Endothelial cell (in vitro differentiated cells): ENCODE measurements at places on chromosomes 11 and 22.
A peak's percentile ranks its signal among the peaks of the same experiment; 100 is the strongest.

DNA sequence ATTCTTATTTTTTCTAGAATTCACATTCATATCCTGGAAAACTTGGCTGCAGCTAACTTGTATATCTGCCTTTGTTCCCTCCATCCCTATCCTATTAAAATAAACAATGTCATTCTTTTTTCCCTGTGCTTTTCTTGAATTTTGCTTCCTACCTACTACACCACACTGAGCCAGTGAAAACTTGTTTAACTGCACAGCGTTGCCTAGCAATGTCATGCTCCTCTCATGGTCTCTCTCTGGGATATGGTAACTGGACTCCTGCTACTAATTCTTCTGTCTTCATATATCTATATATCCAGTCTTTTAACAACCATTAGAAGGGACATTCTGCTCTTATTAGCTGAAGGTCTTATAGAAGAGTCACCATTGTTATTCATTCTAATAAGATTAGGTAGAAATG is 434.4 kb downstream of the METTL15 start:
- DNase-seq: no peak

GRCh38 chr11:14642873-14643696 is 519 bp upstream of the PDE3B start:
- DNase-seq: no peak

GRCh38 chr22:38238519-38239071 is 34.2 kb downstream of the TMEM184B start:
- no peak for DNase-seq

GRCh38 chr11:126756421-126756820 is 244.1 kb downstream of the KIRREL3 start:
- DNase-seq: no peak

GRCh38 chr11:65403607-65404121 is 17.2 kb downstream of the FRMD8 start:
- peak; percentile 51 for DNase-seq

- DNase-seq: no peak
Observed at GRCh38 chr22:25728071-25728470, 13.9 kb upstream of the MYO18B start.

DNA sequence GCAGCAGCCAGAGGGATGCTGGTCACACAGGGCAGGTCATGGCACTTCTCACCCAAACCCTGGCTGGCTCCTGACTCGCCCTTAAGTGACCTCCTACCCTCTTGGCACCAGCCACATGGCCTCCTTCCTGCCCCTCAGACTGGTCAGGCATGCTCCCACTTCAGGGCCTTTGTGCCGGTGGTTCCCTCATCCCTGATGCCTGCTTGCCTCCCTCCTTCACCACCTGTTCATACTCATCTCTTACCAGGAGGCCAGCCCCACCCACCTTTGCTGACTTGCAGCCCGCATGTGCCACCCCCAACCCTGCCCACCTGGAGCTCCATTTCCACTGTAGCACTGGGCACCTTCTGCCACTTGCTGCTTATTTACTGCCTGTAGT is 20.1 kb downstream of the GNAZ start:
- DNase-seq: no peak

- DNase-seq: no peak
Observed at GRCh38 chr22:39243439-39244135, 1.2 kb downstream of the PDGFB start.

GRCh38 chr11:87120937-87121336 is 83.2 kb downstream of the TMEM135 start:
- no peak for DNase-seq

GRCh38 chr11:112477581-112478317 is 217.1 kb upstream of the PLET1 start:
- DNase-seq: no peak

GRCh38 chr11:11866203-11866602 is 24.4 kb downstream of the USP47 start:
- DNase-seq: no peak

DNA sequence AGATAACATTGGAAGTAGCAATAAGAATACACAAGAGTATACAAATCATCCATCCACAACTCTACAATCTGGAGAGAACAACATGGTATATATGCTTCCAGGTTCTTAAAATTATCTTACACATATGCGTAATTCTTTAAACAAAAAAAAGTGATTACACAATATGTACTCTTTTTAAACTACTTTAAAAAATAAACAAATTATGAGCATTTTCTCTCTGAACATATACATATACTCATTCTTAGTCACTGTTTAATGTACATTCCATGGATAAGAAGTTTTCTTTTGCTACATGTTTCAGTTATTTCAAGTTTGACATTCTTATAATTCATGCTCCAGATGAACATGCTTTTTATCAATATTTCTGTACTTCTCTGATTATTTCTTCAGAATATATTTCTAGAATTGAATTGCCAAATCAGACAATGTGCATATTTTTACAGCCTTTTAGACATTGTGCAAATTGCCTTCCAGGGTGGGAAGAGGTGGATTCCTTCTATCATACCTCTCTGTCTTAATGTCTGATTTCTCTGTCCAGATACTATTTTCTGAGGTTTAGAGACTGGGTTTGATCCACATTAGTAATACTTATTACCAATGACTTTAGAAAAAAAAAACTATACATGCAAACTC is 551.6 kb downstream of the METTL15 start:
- DNase-seq: no peak

GRCh38 chr22:29732883-29733282 is 13.1 kb downstream of the CABP7 start:
- no peak for DNase-seq

DNA sequence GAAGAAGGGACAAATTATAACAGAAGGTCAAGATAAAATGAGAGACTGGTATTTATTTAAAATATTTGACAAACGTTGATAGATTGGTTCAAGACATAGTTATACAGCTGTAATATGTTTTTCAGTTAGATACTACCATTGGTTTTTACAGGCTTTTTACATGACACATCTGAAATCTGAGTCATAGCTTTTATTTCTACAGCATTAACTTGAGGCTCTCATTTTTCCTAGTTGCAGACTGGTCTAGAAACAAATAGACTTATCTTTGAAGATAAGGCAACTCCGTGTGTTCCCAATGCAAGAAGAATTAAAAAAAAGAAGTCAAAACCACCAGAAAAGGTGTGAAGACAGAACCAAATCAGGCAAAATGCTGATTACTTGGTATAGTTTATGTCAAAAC is 31.3 kb downstream of the CEP57 start:
- no peak for DNase-seq

DNA sequence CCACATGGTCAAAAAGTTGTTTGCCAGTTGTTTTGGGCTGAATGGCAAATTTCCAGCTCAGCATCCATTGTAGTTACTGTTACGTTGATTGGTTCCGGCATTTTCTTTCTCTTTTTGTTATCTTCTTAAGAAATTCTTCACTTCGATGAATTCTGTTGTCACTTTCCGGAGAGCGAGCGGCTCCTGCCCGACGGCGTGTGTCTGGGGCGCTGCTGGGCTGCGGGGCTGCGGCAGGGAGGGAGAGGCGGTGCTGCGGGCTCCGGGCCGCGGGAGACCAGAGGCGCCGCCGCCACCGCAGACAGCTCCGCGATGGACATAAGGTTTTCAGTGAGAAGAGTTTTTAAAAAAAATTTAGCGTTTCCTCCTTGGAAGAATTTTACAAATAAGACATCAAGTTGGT is 117.4 kb downstream of the RRM1 start:
- DNase-seq: peak; percentile 33

GRCh38 chr22:31637447-31637890 is 24.5 kb downstream of the PISD start:
- DNase-seq: no peak

DNA sequence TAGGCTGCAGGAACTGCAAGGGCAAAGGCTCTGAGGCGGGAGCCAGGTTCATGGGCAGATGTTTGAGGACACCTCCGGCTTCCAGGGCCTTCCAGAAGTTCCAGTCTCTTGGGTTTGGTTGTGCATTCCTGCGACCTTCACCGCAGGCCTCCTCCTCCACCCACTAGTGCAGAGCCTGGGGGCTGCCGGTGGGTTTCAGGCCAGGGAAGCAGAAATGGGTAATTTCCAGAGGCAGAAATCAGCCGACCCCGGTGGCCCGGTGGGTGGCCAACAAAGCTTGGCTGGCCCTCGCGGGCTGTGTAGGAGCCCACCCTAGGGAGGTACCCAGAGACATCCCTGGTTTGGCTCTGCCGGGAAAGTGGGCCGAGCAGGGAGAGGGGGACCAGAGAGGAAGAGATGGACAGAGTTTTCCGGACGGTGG is 417 bp upstream of the PHETA2 start:
- DNase-seq: no peak

DNA sequence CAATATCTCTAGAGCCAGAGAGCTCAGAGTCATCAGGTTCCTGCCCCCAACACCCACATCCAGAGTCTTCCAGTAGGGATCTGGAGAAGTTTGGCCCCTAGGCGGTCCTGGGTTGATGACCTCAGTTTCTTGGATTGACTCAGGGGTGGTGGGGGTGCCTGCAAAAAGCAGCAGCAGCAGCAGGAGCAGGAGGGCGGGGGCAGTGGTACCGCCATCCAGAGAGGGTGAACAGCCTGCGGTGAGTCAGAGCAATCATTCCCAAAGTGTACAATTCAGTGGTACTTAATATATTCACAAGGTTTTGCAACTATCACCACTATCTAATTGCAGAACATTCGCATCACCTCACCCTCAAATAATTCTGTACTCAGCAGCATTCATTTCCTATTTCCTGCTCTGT is 9.9 kb upstream of the SEC14L3 start:
- DNase-seq: no peak

GRCh38 chr11:65576867-65577755 is 1.3 kb downstream of the EHBP1L1 start:
- no peak for DNase-seq

GRCh38 chr11:16577490-16577889 is 161.0 kb upstream of the C11orf58 start:
- DNase-seq: no peak

GRCh38 chr11:118076754-118077281 is at the start of gene TMPRSS4:
TMPRSS4 (plus strand) TSS chr11:118077078; CDS start chr11:118077303, 225 bp downstream.
- no peak for DNase-seq

- DNase-seq: no peak
Observed at GRCh38 chr11:115499241-115499799, 4.9 kb downstream of the CADM1 start.

- DNase-seq: no peak
Observed at GRCh38 chr11:37459456-37459855, 861.4 kb upstream of the RAG2 start.

DNA sequence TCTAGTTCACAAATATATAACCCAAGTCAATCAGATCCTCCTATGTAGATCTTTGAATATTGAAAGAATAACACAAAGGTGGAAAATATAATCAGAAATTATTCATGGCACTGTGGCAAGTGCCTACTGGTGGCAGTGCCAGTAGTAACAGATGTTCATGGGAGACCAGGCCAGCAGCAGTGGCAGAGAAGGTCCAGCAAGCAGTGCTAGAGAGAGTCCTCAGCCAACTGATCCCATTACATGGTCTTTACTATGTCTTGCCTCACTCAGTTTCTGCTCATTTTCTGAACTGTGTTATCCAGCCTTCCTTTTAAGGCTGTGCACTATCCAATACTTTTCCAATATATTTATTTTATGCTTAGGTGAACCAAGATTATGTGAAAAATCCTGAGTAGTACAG is 124.9 kb downstream of the MRTFA start:
- no peak for DNase-seq

DNA sequence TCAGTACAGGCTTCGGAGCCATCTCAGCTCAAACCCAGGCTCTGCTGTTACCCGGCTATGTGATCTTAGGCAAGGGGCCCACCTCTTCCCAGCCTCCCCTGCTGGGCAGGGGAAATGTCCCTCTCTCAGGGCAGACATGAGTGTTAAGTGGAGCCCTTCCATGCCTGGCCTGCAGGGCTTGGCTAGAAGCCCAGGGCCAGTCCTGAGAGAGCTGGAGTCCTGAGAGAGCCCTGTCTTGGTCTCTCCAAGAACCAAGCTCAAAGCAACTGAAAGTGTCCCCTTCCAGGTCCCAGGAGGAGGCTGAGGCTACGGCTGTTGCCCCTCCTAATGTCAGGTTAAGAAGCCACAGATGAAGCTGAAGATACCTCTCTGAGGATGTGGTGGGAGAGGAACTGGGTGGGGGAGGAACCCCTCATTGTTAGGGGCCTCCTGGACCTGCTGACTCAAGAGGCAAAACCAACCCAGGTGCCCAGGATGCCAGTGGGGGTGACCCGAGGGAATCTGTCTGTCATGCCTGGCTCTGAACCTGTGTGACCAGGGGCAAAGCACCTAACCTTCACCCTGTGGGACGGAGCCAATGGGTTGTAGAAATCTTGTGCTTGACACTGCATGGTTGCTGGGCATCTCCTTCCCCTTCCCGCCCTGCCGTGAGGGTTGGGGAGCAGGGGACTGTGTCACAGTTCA is 4.2 kb downstream of the ZP1 start:
- DNase-seq: no peak

DNA sequence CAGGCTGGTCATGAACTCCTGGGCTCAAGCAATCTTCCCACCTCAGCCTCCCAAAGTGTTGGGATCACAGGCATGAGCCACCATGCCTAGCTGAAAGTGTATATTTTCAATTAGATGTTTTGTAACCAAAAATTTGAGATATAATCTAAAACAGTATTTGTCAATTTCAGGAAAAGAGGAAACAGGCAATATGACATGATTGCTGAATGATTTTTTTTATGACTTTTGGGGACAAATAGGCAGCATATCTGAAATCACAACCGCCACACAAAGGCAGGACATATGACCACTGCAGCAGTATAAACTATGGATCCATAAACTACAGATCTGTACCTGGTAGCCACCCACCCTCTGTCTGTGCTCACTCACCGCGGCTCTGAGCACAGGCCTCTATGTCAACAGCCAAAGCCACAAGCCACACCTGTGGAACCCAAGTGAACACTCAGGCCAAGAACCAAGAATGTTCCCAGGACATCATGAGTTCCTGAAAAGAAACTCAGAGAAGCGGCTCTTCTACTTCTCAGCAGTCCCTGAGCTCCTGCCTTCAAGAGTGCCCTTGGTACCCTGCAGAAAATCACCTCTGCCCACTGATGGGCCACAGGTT is 22.5 kb downstream of the PISD start:
- DNase-seq: no peak

GRCh38 chr11:64879244-64879900 is 951 bp upstream of the EHD1 start:
- DNase-seq: no peak

DNA sequence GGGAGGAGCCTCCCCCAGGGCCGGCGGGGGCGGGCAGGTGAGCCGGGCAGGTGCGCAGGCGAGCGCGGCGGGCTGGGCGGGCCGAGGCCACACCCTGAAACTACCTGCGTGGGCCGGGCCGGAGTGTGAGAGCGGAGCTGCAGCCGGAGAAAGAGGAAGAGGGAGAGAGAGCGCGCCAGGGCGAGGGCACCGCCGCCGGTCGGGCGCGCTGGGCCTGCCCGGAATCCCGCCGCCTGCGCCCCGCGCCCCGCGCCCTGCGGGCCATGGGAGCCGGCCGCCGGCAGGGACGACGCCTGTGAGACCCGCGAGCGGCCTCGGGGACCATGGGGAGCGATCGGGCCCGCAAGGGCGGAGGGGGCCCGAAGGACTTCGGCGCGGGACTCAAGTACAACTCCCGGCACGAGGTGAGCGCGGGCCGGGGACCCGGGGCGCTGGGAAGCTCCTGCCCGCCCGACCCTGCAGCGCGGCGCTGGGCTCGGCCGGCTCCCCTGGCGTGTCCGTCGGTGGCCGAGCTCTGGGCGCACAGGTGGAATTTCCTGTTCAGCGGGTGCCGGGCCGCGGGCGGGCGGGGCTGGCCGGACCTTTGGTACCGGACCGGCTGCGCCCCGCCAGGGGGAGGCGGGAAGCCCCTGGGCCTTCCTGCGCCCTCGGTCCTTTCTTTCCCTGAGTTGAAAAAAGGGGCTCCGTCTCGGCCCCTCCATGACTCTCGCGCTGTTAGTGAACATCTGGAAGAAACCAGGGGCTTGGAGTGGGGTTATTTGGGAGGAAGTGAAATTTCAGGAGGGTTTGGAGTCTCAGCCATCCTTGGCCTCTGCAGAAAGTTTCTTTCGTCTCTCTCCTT is at the start of gene ST14:
ST14 (plus strand) TSS at position 126 of the 841 bp plus-strand sequence; CDS start at position 324, 198 bp downstream.
- peak; percentile 33 for DNase-seq

- DNase-seq: no peak
Observed at GRCh38 chr11:65493367-65494176, 5.3 kb upstream of the MALAT1 start.
